Adrenal gland (tissue), 19 donors: ENCODE measurements at places on chromosomes 3 and 15. TPM values are rescaled to one million over a fixed set of nuclear protein-coding genes. Genes with fewer than 3 reads are reported as not detected.

TRAIP gene
- 6.9 TPM for total RNA-seq

NOX5 gene
- 0.84 TPM for total RNA-seq

FEZF2 gene
- not detected for total RNA-seq

PGBD4 gene
- 1.2 TPM for total RNA-seq

PROK2 gene
- 0.06 TPM for total RNA-seq

BLM gene
- 6.8 TPM for total RNA-seq

ECE2 gene
- total RNA-seq = not detected

DNA sequence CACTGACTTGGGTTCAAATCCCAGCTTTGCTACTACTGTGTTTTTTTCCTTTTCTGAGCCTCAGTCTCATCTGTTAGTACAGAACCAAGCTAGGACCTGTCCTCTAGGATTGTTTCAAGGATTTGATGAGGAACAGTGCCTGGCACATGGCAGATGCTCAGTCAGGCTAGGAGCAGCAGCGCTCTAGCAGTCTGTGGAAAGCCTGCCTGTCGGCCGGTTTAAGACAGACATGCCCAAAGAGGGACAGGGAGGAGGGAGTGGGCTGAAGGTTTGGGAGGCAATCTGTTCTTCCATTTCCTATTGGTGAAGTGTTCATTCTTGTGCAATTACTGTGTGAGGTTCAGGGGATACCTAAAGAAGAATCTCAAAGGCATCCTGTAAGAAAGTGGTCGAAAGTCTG is 35.1 kb upstream of the RGMA start:
- DNase-seq = no peak

DNA sequence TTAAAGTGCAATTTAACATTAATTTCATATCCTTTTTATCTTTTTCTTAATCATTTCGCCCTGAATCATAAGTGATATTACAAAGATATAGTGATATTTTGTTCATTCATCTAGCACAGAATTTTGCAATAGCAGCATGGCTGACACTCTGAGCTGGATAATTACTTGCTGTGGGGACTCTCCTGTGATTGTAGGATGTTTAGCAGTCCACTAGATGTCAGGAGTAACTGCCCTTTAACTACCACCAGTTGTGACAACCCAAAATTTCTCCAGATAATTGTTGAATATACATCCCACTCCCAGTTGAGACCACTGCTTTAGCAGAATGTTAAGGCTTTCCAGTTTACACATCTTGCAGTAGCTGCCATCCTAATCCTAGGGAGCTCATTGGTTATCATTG is 196.8 kb upstream of the MBNL1 start:
- DNase-seq = peak; percentile 16

DNA sequence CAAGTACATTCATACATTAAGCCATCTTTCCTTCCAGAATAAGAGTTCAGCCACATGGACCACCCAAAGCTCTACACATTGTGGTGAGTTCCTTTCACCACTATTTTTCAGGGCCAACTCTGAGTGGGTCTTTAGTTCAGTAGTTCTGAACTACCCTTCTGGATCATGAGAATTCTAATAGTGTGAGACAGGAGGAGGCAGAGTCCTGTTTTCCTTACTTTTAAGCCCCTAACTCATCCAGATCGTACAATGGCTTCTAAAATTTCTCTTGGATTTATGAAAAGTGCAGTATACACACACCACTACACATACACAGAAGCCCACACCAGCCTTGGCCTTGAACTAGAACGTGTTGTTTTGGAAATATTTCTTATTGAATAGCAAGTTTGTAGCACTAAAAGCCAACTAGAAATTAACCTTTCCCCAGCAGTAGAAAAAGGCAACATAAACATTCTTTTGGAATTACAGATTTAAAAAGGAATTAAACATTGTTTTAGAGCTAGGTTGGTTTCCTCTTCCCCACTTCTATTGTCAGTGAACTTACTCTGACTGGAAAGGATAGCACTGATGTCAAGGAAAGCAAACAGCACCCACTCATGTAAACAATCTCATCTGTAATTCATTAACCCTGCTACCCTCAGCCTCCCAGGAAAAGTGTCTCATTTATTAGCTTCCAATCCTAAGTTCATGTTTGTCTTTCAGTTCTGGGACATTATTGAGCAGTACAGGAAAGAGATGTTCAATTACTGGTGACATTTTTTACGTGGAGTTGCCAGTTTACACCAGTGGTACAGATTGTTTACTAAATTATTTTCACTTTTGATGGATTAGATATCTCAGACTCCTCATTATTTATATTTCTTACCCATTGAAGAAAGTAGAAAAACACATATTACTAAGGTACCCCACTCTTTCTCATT is 95.7 kb upstream of the AGTR1 start:
- DNase-seq = no peak

DNA sequence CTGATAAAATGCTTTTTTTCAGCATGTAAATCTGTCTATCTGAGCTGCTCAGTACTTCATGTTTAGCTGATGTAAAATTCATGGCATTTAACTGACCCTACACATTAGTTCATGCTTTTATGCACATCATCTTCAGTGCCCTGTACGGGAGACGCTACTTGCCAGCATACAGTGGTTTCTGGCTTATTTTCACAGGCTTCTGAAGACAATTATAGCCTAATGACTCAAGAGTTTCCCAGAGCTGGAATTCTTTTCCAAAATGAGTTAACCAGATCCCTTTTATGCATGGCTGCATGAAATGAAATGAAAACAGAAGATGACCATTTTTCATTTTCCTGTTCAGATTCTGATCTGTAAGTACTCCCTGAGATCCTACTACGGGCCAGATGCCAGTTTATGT is 1061.5 kb downstream of the ROBO2 start:
- no peak for DNase-seq

- no peak for DNase-seq
These were observed 246.7 kb downstream of the LPP start for GRCh38 chr3:188400494-188401243.

DNA sequence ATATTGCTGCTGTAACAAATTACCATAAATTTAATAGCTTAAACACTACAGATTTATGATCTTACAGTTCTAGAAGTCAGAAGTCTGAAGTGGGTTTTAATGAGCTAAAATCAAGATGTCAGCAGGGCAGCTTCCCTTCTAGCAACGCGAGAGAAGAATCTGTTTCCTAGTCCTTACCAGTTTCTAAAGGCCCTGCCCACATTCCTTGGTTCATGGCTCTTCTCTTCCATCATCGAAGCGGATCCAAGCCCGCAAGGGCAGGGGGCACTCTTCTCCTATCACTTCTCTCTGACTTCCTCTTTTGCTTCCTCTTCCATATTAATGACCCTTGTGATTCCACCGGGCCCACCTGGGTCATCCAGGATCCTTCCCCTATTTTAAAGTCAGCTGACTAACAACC is 16.1 kb downstream of the MINDY4B start:
- no peak for DNase-seq
